Endodermal cell (in vitro differentiated cells): ENCODE measurements at places on chromosomes 1 and 21. TPM values are rescaled to one million over a fixed set of nuclear protein-coding genes. Genes with fewer than 3 reads are reported as not detected.
A peak's percentile ranks its signal among the peaks of the same experiment; 100 is the strongest.

- DNase-seq, result no peak
- H3K4me1 ChIP-seq, result no peaks in the 10 kb centered on the region
- H3K36me3 ChIP-seq, result peaks cover 40% of the 10 kb centered on the region
- H3K27ac ChIP-seq, result no peak overlapping the region
- no peak overlapping the region for H3K4me3 ChIP-seq
- H3K27me3 ChIP-seq, result no peaks in the 10 kb centered on the region
Observed at GRCh38 chr1:229296541-229296941, 25.6 kb downstream of the RAB4A start.

GRCh38 chr1:151615711-151616504, 4.1 kb downstream of the SNX27 start:
- H3K4me3 ChIP-seq, result peak overlapping the region; percentile 62
- H3K4me1 ChIP-seq, result peaks cover 4% of the 10 kb centered on the region
- no peaks in the 10 kb centered on the region for H3K36me3 ChIP-seq
- H3K27me3 ChIP-seq, result no peaks in the 10 kb centered on the region
- no peak overlapping the region for H3K27ac ChIP-seq
- DNase-seq, result no peak

GRCh38 chr1:219155135-219155534, 18.5 kb upstream of the LYPLAL1 start:
- H3K36me3 ChIP-seq, result no peaks in the 10 kb centered on the region
- H3K4me1 ChIP-seq, result no peaks in the 10 kb centered on the region
- no peak for DNase-seq
- H3K4me3 ChIP-seq, result no peak overlapping the region
- no peak overlapping the region for H3K27ac ChIP-seq

DNA sequence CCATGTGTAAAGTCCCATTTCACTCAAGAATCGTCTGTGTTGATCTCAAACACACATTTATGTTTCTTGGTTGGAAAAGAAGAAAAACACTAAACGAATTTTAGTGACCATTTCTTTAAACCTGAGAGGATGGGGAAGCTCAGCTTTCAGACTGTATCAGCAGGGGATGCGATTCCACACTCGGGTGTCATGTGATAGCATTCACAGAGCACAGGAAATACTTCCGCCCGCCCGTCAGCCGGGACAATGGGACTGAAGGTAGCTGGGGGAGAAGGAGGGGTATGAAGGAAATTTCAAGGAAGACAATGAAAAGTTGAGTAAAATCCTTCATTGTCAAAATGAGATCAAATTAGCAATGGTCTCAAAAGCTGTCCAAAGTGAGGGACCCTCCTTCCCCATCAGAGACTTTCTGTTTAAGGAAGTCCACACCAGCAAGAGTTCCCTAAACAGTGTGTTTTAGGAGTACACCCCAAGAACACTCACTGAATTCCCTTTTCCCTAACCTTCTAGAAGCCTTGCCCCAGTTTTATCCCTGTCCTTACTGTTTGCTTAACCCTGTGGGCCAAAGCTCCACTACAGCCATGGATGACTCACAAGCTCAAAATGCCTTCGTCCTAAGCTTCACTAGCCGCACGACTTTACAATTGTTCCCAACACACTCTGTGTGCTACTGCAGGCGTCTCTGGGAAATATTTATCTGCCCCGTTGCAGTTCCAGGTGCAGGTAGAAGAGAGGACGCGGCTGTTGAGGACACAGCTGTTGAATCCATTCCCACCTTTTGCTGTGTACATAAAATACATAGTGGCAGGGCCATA, 51.4 kb upstream of the SIM2 start:
- peak overlapping the region; percentile 12 for H3K27ac ChIP-seq
- peak overlapping the region; percentile 37 for H3K4me3 ChIP-seq
- H3K27me3 ChIP-seq, result no peaks in the 10 kb centered on the region
- peak; percentile 84 for DNase-seq
- H3K36me3 ChIP-seq, result no peaks in the 10 kb centered on the region

- peaks cover 20% of the 10 kb centered on the region for H3K4me1 ChIP-seq
- H3K27ac ChIP-seq, result no peak overlapping the region
- DNase-seq, result peak; percentile 49
- no peak overlapping the region for H3K4me3 ChIP-seq
Observed at GRCh38 chr1:59186656-59187055, 110.2 kb upstream of the FGGY start.

COL24A1 gene
- total RNA-seq, result 0.43 and 0.84 TPM in 2 replicates

ESPN gene
- total RNA-seq, result 4.0 to 28.6 TPM (median 4.1 TPM) in 3 replicates

- H3K27ac ChIP-seq, result no peak overlapping the region
- peaks cover 4% of the 10 kb centered on the region for H3K4me1 ChIP-seq
- no peak for DNase-seq
- H3K4me3 ChIP-seq, result no peak overlapping the region
- H3K27me3 ChIP-seq, result peaks cover 36% of the 10 kb centered on the region
Observed at GRCh38 chr1:175470078-175470477, 273.3 kb downstream of the TNR start.

GRCh38 chr21:45506836-45507522, 35.3 kb downstream of the SLC19A1 start:
- H3K36me3 ChIP-seq, result peaks cover 8% of the 10 kb centered on the region
- H3K27ac ChIP-seq, result no peak overlapping the region
- DNase-seq, result peak; percentile 35
- no peak overlapping the region for H3K4me3 ChIP-seq
- no peaks in the 10 kb centered on the region for H3K27me3 ChIP-seq
- no peaks in the 10 kb centered on the region for H3K4me1 ChIP-seq

GRCh38 chr1:121595089-121595488, 410.3 kb downstream of the SRGAP2C start:
- no peak for DNase-seq
- H3K27ac ChIP-seq, result no peak overlapping the region
- no peaks in the 10 kb centered on the region for H3K4me1 ChIP-seq

- no peak overlapping the region for H3K27ac ChIP-seq
- H3K4me1 ChIP-seq, result no peaks in the 10 kb centered on the region
- peaks cover 91% of the 10 kb centered on the region for H3K36me3 ChIP-seq
- DNase-seq, result no peak
Observed at GRCh38 chr21:29033301-29033700, 8.8 kb downstream of the USP16 start.

DNA sequence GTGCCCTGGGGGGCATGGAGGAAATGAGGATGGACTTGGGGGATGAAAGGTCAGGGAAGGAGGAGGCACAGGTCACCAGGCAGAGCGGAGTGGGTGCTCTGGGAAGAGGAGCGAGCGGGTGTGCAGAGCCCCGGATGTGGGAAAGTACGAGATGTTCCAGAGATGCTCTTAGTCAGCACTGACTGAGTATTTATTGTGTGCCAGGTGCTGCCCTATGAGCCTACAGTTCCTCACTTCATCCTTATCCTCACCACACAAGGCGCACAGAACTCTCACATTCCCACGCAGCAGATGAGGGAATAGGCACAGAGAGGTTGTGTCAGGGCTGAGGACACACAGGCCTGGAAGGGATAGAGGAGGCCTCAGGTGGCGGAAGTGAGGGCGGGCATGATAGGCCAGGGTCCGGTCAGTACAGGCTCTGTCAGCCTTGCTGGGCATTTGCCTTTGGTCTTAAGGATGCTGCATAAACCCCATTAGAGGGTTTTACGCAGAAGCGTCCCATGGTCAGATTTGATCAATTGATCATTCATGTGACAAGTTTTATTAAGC, 77.3 kb downstream of the ARHGEF10L start:
- H3K27ac ChIP-seq, result no peak overlapping the region
- DNase-seq, result no peak
- no peaks in the 10 kb centered on the region for H3K27me3 ChIP-seq

FAM78B gene
- 2.3 to 4.4 TPM (median 2.4 TPM) in 3 replicates for total RNA-seq

DNA sequence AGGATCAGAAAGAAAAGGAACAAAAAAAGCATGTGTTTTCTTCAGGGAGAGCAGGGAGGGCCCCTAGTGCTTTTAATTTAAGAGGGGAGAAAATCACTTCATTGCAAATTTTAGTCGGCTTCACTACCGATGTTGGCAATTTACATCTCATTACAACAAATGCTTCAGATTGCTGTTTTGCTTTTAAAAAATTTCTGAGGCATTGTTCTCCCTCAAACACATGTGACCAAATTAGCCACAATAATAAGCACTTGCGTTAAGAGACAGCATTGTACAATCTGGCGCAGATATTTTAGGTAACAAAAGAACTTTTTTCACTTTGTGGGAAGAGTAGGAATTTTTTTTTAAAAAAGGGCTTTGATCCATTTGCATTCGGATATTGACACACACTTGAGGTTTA, 29.8 kb downstream of the BEND5 start:
- peaks cover 8% of the 10 kb centered on the region for H3K4me1 ChIP-seq
- H3K27me3 ChIP-seq, result no peaks in the 10 kb centered on the region
- no peak for DNase-seq
- H3K36me3 ChIP-seq, result no peaks in the 10 kb centered on the region

GRCh38 chr1:228936881-228937280, 201.6 kb downstream of the RHOU start:
- no peak overlapping the region for H3K4me3 ChIP-seq
- H3K36me3 ChIP-seq, result no peaks in the 10 kb centered on the region
- peaks cover 9% of the 10 kb centered on the region for H3K4me1 ChIP-seq

DNA sequence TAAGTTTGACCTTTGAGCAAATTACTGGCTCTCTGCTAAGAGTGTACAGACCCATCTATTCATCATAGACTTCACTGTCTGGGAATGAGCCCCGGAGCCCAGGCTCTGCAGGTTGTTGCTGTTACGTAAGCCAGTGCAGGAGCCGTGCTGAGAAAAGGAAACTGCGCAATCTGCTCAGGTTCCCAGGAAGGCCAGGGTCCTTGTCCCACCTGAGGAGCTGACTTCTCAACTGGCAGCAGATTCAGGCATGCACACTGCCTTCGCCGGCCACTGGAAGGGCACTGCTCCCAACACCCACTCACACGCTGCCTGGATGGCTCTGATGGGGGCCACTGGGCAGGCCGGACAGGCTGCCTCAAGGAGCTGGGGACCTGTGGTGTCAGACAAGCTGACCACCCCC, 19.5 kb downstream of the RCAN1 start:
- H3K27ac ChIP-seq, result no peak overlapping the region
- H3K27me3 ChIP-seq, result no peaks in the 10 kb centered on the region
- no peak overlapping the region for H3K4me3 ChIP-seq
- no peaks in the 10 kb centered on the region for H3K36me3 ChIP-seq
- no peak for DNase-seq

DNA sequence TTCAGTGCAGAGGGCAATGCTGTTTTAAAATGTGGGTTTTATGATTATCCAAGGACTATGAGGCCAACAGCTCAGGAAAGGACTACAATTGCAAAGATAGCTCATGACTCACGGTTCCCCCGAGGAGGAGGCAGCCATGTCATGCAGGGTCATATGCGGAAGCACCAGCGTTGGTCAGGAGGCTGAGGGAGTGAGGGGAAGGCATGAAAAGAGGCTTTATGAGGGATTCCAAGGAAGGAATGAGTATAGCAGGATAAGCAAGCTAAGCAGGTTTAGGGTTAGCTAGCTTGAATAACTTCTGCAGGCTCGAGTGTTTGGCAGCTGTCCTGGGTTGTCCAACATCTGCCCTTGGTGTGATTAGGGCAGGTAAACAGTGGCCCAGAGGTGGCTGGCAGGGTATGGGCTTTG, 495.1 kb downstream of the SETD4 start:
- no peaks in the 10 kb centered on the region for H3K36me3 ChIP-seq
- H3K4me1 ChIP-seq, result no peaks in the 10 kb centered on the region
- H3K27ac ChIP-seq, result no peak overlapping the region
- H3K4me3 ChIP-seq, result no peak overlapping the region
- H3K27me3 ChIP-seq, result no peaks in the 10 kb centered on the region

TCP10L gene
- total RNA-seq, result 1.4 to 2.3 TPM in 2 of 3 replicates, not detected in the other

- no peaks in the 10 kb centered on the region for H3K36me3 ChIP-seq
- H3K4me3 ChIP-seq, result no peak overlapping the region
- no peak overlapping the region for H3K27ac ChIP-seq
- H3K27me3 ChIP-seq, result no peaks in the 10 kb centered on the region
- no peaks in the 10 kb centered on the region for H3K4me1 ChIP-seq
Observed at GRCh38 chr1:37124501-37124900, 90.2 kb upstream of the GRIK3 start.

GRCh38 chr1:92367496-92367895, 68.6 kb downstream of the RPAP2 start:
- peaks cover 13% of the 10 kb centered on the region for H3K36me3 ChIP-seq
- no peak for DNase-seq
- no peak overlapping the region for H3K4me3 ChIP-seq

GRCh38 chr1:175690915-175691314, 52.5 kb downstream of the TNR start:
- H3K4me1 ChIP-seq, result peaks cover 15% of the 10 kb centered on the region
- no peak overlapping the region for H3K27ac ChIP-seq
- no peak for DNase-seq
- no peaks in the 10 kb centered on the region for H3K36me3 ChIP-seq
- H3K27me3 ChIP-seq, result no peaks in the 10 kb centered on the region

HSD3B1 gene
- total RNA-seq, result not detected in 2 replicates

- H3K4me3 ChIP-seq, result no peak overlapping the region
- no peak overlapping the region for H3K27ac ChIP-seq
- no peaks in the 10 kb centered on the region for H3K27me3 ChIP-seq
- no peak for DNase-seq
- H3K36me3 ChIP-seq, result no peaks in the 10 kb centered on the region
Observed at GRCh38 chr1:241926141-241926540, 31.4 kb upstream of the BECN2 start.

DNA sequence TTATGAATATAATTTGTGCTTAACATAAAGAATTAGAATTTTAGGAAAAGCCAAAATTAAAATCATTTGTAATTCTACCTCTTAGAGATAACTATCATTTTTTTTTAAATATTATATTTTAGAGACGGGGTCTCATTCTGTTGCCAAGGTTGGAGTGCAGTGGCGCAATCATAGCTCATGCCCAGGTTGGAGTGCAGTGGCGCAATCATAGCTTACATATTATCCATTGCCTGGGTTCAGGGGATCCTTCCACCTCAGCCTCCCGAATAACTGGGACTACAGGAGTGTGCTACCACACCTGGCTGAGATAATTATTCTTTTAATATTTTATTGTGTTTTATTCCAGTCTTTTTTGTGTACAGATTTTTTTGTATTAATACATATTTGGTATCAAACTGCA, 8.3 kb downstream of the RASAL2 start:
- H3K27ac ChIP-seq, result no peak overlapping the region
- no peaks in the 10 kb centered on the region for H3K4me1 ChIP-seq
- peaks cover 3% of the 10 kb centered on the region for H3K27me3 ChIP-seq
- H3K36me3 ChIP-seq, result no peaks in the 10 kb centered on the region
- no peak for DNase-seq
- no peak overlapping the region for H3K4me3 ChIP-seq

GRCh38 chr1:154384650-154385489, 20.3 kb upstream of the IL6R start:
- no peaks in the 10 kb centered on the region for H3K4me1 ChIP-seq
- no peak for DNase-seq
- H3K27me3 ChIP-seq, result no peaks in the 10 kb centered on the region
- H3K27ac ChIP-seq, result no peak overlapping the region

TMIGD3 gene
- not detected in 3 replicates for total RNA-seq

- no peaks in the 10 kb centered on the region for H3K27me3 ChIP-seq
- H3K4me3 ChIP-seq, result no peak overlapping the region
- DNase-seq, result no peak
Observed at GRCh38 chr1:189103956-189104355, 1373.7 kb downstream of the BRINP3 start.

TSPAN2 gene
- total RNA-seq, result 8.9 to 12.2 TPM (median 10.7 TPM) in 3 replicates

SLC30A2 gene
- 0.07 TPM in 1 of 2 replicates, not detected in the other for total RNA-seq

- H3K4me1 ChIP-seq, result peaks cover 8% of the 10 kb centered on the region
- H3K4me3 ChIP-seq, result no peak overlapping the region
- no peaks in the 10 kb centered on the region for H3K27me3 ChIP-seq
- no peaks in the 10 kb centered on the region for H3K36me3 ChIP-seq
Observed at GRCh38 chr1:21295002-21295401, 4.7 kb upstream of the ECE1 start.

FAM151A gene
- total RNA-seq, result not detected in 2 replicates

CR1 gene
- total RNA-seq, result 0.07 TPM in 2 replicates
